Mammary epithelial cell (primary cell): ENCODE measurements at places on chromosomes 7 and 10. TPM values are rescaled to one million over a fixed set of nuclear protein-coding genes. Genes with fewer than 3 reads are reported as not detected.

SFR1 gene
- 7.9 TPM for polyA plus RNA-seq

EBF3 gene
- not detected for polyA plus RNA-seq

RET gene
- 0.80 TPM for polyA plus RNA-seq

GIMAP1 gene
- polyA plus RNA-seq: not detected

C10orf62 gene
- polyA plus RNA-seq: 0.05 TPM

SUN1 gene
- polyA plus RNA-seq: 176 TPM

HOXA11 gene
- polyA plus RNA-seq: 0.12 TPM

DYDC2 gene
- not detected for polyA plus RNA-seq

SEC31B gene
- polyA plus RNA-seq: 2.0 TPM

NUPR2 gene
- polyA plus RNA-seq: not detected

CCDC71L gene
- polyA plus RNA-seq: 14.0 TPM

PRKG1 gene
- polyA plus RNA-seq: 0.03 TPM

PDE1C gene
- polyA plus RNA-seq: 8.0 TPM

TEX36 gene
- polyA plus RNA-seq: not detected

HYAL4 gene
- polyA plus RNA-seq: 0.87 TPM

DBNL gene
- 130 TPM for polyA plus RNA-seq

HOXA9 gene
- 0.03 TPM for polyA plus RNA-seq

PHYHIPL gene
- polyA plus RNA-seq: 0.27 TPM

TRIM50 gene
- not detected for polyA plus RNA-seq

CPSF4 gene
- 28.8 TPM for polyA plus RNA-seq

SKIDA1 gene
- 0.16 TPM for polyA plus RNA-seq

TBRG4 gene
- polyA plus RNA-seq: 90.6 TPM

C7orf25 gene
- 6.1 TPM for polyA plus RNA-seq

SSMEM1 gene
- not detected for polyA plus RNA-seq

PLEKHS1 gene
- not detected for polyA plus RNA-seq

FAS gene
- polyA plus RNA-seq: 46.5 TPM
